Femur (tissue), 1 donor: ENCODE measurements at places on chromosomes 7 and 10.

DNA sequence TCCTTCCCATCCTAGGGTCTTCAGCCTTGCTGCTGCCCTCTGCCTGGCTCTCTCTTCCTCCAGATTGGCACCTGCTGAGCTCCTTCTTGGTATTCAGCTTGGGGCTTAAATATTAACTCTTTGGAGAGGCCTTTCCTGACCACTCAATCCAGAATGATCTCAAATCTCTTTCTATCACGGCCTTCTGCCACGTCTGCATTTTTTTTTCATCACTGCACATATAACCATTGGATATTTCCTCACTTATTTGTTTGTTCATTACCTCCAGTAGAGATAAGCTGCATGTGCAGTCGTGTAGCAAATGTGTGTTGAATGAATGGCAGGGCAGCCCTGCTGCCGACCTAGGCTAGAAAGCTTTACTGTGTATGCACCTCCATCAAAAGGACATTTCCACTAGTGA lies 51.6 kb upstream of the MPP7 start:
- DNase-seq = no peak

DNA sequence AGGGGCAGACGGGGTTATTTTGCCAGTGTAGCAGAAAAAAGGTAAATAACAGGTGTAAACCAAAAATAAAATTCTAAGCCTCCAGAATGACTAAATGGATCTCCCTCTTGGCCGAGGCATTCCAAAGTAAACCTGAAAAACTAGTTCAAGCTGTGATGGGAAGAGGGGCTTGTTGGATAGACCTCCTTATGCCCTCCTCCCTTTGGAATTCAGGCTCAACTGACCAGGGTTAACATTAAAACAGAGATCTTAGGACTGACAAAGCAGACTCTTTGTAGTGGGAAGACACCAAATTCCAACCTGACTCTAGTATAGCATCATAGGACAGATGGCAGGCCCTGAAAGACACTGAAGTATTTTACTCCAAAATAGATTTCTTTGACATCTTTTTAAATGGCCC lies 113.8 kb upstream of the ITGB1 start:
- no peak for DNase-seq

DNA sequence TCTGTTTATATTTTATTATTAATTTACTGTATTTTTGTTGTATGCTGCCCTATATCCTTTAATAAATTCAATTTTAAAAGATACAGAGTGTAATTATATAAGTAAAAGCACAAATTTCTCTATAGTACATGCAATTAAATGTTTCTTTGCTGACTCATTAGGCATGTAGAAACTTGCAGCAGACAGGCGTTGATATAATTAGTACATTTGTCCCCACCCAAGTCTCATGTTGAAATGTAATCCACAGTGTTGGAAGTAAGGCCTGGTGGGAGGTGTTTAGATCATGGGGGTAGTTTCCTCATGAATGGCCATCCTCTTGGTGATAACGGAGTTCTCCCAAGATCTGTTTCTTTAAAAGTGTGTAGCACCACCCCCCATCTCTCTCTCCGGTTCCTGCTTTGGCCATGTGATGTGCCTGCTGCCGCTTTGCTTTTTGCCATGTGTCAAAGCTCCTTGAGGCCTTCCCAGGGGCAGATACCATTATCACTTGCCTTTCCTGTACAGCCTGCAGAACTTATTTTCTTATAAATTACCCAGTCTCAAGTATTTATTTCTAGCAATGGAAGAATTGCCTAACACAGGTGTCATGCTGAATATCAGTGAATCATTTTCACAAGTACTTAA lies 63.7 kb downstream of the TSPAN12 start:
- no peak for DNase-seq

- DNase-seq = no peak
Measured at GRCh38 chr10:30034433-30035137, 24.8 kb downstream of the JCAD start.

DNA sequence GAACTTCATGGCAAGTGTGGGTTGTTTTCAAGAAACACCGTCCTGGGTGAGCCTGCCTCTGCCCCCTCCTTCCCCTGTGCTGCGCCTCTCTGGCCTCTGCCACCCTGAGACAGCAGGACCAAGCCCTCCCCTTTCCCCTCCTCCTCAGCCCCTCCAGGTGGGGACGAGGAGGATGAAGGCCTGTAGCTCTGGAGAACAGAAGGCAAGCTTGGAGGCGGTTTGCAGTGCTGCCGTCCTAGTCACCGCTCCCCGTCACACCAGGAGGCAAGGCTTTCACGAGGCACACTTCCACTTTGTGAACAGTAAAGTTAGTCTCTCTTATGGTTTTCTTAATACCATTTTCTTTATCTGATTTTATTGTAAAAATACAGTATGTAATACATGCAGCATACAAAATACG lies 8.8 kb upstream of the VIPR2 start:
- no peak for DNase-seq

GRCh38 chr7:43758029-43758821 lies at the start of gene BLVRA:
Gene BLVRA (plus strand): TSS chr7:43758680. CDS start chr7:43771159, 12,479 bp downstream.
- DNase-seq = peak; percentile 78

DNA sequence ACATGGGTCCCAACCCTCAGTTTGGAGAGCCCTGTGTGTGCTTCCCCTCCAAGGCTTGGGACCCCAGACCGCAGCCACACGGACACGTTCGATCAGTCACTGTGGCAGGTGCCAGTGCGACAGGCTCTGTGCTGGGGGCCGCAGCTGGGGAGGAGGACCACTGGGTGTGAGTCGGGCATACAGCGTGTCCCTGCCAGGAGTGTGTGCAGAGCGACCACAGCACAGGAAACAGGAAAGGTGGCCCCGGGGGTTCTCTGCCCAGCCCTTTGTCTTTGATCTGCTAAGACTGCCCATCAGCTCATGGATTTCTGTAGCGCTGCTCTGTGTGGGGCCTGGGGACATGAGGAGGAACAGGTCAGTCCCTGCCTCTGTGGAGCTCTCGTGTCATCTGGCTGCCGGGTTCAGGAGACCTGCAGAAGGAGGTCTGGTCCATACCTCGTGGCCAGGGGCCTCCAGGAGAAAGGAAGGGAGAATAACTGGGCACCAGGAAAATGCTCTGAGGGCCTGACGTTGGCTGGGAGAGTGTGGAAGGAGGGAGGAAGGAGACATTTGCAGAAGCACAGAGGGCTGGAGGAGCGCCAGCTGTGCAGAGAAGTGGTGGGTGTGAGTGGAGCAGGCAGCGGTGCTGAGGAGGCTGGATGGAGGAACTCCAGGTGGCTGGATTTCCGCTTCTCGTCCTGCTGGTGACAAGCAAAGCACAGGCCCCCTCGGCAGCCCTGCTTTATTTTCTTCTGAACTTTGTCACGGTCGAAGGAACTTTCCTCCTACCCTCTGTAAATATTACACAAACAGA lies 4.1 kb downstream of the NUDT1 start:
- peak; percentile 69 for DNase-seq
